ENCODE measurements at places on chromosomes 11 and 22.

- peak; percentile 92 for DNase-seq
These were observed 14.6 kb downstream of the FAM83F start for GRCh38 chr22:40009292-40009774.

DNA sequence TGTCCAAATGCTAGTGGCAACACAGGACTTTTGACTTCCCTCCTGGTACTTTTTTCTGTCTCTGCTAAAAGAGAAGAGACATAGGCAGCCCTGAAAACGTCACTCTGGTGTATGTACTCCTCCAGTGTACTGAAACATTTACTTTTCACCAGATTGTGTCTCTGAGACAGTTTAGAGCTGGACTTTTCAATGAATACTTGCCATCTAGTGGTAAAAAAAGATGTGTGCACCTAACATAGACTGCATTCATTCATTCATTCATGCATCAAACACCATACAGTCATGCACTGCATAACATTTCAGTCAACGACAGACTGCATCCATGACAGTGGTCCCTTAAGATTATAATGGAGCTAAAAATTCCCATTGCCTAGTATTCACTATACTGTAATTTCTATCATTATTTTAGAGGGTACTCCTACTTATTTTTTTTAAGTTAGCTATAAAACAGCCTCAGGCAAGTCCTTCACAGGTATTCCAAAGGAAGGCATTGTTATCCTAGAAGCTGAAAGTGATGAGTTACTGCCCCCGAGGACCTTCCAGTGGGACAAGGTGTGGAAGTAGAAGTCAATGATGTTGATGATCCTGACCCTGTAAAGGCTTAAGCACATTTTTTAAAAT is 186.2 kb downstream of the SPON1 start:
- DNase-seq = peak; percentile 15

- no peak for DNase-seq
These were observed 40.4 kb upstream of the ETS1 start for GRCh38 chr11:128627666-128628324.

DNA sequence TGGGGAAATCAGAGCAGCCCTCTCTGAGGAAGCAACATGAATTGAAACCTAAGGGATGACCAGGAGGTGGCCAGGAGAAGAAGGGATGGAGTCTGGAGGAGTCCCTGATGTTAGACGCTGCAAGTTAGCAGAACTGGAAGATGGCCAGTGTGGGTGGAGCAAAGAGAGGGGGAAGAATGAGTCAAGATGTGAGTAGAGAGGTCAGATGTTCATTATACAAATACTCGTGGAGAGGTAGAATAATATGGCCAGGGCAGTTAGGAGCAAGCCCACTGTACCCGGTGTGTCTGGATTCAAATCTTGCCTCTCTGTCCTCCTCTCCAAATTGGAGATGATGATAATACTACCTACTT is 242.0 kb downstream of the TENM4 start:
- no peak for DNase-seq

- DNase-seq = no peak
These were observed 11.6 kb downstream of the UVRAG start for GRCh38 chr11:75826461-75827230.
